Dorsolateral prefrontal cortex (tissue), 122 donors: ENCODE measurements at places on chromosomes 2 and 18. TPM values are rescaled to one million over a fixed set of nuclear protein-coding genes. Genes with fewer than 3 reads are reported as not detected.

Gene UGT1A4
- total RNA-seq = not detected

Gene IL1A
- total RNA-seq = not detected

Gene ATOH8
- total RNA-seq = 10.5 TPM

Gene ERICH2
- total RNA-seq = 1.6 TPM

Gene RUFY4
- total RNA-seq = 0.41 TPM
